Activated T-helper 1 cell treated with anti-CD3 and anti-CD28 coated beads, Interleukin-12 subunit alpha, Interleukin-12 subunit beta, Interleukin-2, Interleukin-4 antibody, amounts not matched to agents 30 ng/mL and 10 ng/mL and 1 ng/mL, durations not matched to agents 14 hours and 24 hours and 36 hours (primary cell): ENCODE measurements at places on chromosomes 11 and 22. TPM values are rescaled to one million over a fixed set of nuclear protein-coding genes. Genes with fewer than 3 reads are reported as not detected.

DNA sequence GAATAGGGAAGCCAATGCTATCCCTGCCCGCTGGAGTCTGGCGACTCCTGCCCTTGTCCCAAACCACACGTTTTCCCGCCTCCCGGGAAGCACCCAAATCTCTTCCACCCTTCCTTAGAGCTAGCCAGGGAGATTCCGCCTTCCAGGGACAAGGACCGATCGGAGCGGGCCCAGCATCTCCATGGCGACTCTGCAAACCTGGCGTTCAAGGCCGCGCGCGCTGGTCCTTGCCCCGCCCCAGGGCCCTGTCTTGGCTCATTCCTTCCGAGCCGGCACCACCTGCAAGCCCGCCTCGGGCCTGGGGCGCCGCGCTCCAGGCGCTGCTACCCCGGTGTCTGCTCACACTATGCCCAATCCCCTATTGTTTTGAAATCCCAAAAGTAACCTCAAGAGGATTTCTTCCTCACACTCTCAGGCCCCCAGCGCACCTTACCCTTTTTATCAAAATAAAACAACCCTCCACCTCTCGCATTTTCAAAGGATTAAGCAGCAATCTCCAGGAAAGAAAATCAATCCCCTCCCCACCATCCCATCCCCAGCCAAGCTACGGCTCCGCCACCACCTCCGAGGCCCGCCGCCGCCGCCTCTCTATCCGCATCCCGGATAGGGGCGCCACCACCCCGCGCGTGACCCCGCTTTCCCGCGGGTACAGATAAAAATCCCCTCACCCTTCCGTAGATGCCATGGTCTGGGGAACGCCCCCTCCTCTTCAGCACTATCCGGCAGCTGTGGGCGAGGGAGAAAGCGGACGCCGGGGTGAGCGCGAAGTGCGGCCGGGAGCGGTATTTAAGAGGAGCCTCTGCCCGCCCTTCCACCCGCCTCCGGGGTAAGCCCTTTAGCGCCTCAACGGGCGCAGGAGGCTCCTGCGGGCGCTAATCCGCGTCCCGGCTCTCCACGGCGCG, 825 bp downstream of the SLC1A2 start:
- H3K27ac ChIP-seq: peak overlapping the region; percentile 36
- no peak for DNase-seq
- H3K4me3 ChIP-seq: peak overlapping the region; percentile 49
- H3K27me3 ChIP-seq: peaks cover 89% of the 10 kb centered on the region

- no peaks in the 10 kb centered on the region for H3K4me1 ChIP-seq
- no peak for DNase-seq
- no peaks in the 10 kb centered on the region for H3K27me3 ChIP-seq
- no peak overlapping the region for H3K4me3 ChIP-seq
- H3K27ac ChIP-seq: no peak overlapping the region
Measured at GRCh38 chr11:106785913-106786650, 232.2 kb downstream of the GUCY1A2 start.

- H3K4me1 ChIP-seq: peaks cover 8% of the 10 kb centered on the region
- no peaks in the 10 kb centered on the region for H3K36me3 ChIP-seq
- H3K4me3 ChIP-seq: no peak overlapping the region
Measured at GRCh38 chr22:50032109-50032871, 19.7 kb upstream of the IL17REL start.

GRCh38 chr11:103215812-103216211, 106.6 kb downstream of the DYNC2H1 start:
- no peaks in the 10 kb centered on the region for H3K27me3 ChIP-seq
- H3K27ac ChIP-seq: no peak overlapping the region
- no peaks in the 10 kb centered on the region for H3K36me3 ChIP-seq
- H3K4me1 ChIP-seq: no peaks in the 10 kb centered on the region
- H3K4me3 ChIP-seq: no peak overlapping the region

DNA sequence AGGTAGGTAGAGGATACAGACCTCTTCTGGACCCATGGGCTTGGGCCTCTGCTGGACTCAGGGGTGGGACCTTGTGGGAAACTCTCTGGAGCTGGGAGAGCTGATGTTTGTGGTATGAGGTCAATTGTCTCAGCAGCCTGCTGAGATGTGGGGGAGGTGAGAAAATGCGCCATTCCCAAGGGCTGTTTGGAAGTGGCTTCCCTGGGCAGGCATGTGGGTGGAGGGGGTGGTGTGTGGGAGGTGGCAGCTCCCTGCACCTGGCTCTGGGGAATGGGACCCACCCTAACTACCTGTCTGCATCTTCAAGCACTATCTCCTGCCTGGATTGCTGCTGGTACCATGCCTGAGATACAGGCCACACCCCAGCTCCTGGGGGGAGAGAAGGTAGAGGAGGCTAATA, 97.4 kb upstream of the THY1 start:
- H3K36me3 ChIP-seq: no peaks in the 10 kb centered on the region
- H3K27me3 ChIP-seq: no peaks in the 10 kb centered on the region

- peaks cover 9% of the 10 kb centered on the region for H3K27me3 ChIP-seq
- peaks cover 22% of the 10 kb centered on the region for H3K4me1 ChIP-seq
- DNase-seq: peak; percentile 9
- H3K27ac ChIP-seq: peak overlapping the region; percentile 79
Measured at GRCh38 chr22:43014316-43014868, 557 bp downstream of the PACSIN2 start.

GRCh38 chr11:69243496-69244200, 50.3 kb upstream of the MYEOV start:
- H3K4me1 ChIP-seq: peaks cover 24% of the 10 kb centered on the region
- no peak overlapping the region for H3K27ac ChIP-seq
- no peak overlapping the region for H3K4me3 ChIP-seq

GRCh38 chr11:115097796-115098408, 406.3 kb downstream of the CADM1 start:
- no peak for DNase-seq
- no peak overlapping the region for H3K27ac ChIP-seq
- H3K4me1 ChIP-seq: no peaks in the 10 kb centered on the region
- no peak overlapping the region for H3K4me3 ChIP-seq

DNA sequence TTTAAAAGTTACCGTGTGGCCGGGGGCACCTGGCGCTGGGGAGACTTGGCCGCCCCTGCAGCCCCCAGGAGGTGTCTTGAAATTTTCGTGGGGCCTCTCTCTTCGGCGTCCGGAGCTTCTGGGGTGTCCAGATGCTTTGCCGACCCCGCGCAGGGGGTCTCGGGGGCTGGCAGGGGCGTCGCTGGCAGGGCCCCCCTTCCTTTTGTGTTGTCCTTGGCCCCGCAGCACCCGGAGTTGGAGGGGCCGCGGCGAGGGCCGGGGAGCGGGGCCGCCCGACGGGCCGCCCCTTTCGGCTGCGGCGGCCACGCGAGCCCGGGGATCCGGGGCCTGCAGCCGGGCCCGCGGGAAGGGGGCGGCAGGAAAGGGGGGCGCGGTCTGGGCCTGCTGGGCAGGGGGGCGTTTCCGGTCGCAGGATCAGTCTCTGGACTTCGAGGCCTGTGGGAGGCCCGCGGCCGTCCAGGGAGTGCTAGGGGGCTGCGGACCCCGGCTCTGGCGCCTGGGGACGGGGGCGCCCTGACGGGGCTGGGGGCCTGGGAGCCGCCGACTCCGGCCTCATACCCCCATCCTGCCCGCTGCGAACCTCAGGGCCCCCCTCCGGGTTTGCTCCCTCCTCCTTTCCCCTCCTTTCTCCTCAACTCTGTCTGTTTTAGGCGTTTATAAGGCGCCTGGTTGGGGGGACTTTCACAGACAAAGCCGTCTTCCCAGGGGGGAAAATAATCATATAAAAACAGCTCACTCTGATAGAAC, 869 bp downstream of the ZC3H7B start:
- peak overlapping the region; percentile 87 for H3K4me3 ChIP-seq
- H3K27ac ChIP-seq: peak overlapping the region; percentile 78
- peaks cover 13% of the 10 kb centered on the region for H3K36me3 ChIP-seq
- no peaks in the 10 kb centered on the region for H3K27me3 ChIP-seq

DNA sequence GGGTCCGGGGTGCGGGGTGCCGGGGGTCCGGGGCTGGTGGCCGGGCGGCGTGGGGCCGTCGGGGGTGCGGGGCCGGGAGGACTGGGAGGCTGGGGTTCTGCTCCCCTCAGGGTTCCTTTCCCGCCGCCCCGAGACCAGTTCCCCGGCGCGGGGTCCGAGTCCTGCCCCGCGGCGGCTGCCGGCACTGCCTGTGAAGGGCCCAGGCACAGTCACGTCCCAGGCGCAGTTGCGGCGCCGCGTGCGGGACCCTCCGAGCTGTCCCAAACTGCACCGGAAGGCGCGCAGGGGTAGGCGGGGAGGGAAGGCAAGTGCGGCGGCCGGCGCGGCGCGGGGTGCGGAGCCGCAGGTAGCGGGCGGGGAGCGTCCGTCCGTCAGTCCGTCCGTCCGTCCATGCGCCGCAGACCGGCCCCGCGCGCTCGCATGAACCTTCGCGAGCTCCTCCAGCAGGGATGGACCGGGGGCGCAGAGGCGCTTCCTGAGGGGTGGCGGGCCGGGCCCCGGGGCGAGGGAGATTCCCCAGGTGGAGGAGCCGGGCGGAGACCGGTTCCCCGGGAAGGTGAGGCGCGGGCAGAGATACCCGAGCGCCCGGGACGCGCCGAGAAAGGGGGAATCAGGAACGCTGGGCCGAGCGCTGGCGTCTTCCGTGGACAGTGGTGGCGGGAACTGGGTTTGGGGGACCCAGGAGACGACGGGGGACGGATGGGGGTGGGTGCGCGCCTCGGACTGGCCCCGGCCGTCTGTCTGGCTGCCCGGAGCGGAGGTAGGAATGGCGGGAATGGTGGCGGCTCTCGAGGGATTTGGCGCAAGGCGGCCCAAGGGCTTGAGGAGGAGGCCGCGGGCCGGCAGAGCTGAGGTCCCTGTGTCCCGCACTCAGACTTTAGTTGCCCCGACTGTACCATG, 3.1 kb upstream of the ADORA2A start:
- DNase-seq: peak; percentile 37
- peak overlapping the region; percentile 82 for H3K4me3 ChIP-seq
- H3K36me3 ChIP-seq: peaks cover 10% of the 10 kb centered on the region

- H3K27me3 ChIP-seq: no peaks in the 10 kb centered on the region
- DNase-seq: no peak
- H3K36me3 ChIP-seq: no peaks in the 10 kb centered on the region
Measured at GRCh38 chr22:12601870-12602779, 2925.9 kb upstream of the OR11H1 start.

- H3K27ac ChIP-seq: no peak overlapping the region
- no peaks in the 10 kb centered on the region for H3K36me3 ChIP-seq
- no peak for DNase-seq
- H3K27me3 ChIP-seq: no peaks in the 10 kb centered on the region
- no peaks in the 10 kb centered on the region for H3K4me1 ChIP-seq
- no peak overlapping the region for H3K4me3 ChIP-seq
Measured at GRCh38 chr11:16392616-16393015, 36.3 kb upstream of the SOX6 start.

- H3K4me1 ChIP-seq: peaks cover 19% of the 10 kb centered on the region
- peaks cover 10% of the 10 kb centered on the region for H3K36me3 ChIP-seq
- DNase-seq: no peak
- H3K27me3 ChIP-seq: no peaks in the 10 kb centered on the region
Measured at GRCh38 chr22:17705546-17705945, 67.0 kb downstream of the BCL2L13 start.

- no peak overlapping the region for H3K27ac ChIP-seq
- H3K27me3 ChIP-seq: no peaks in the 10 kb centered on the region
- H3K4me3 ChIP-seq: no peak overlapping the region
- DNase-seq: no peak
- H3K36me3 ChIP-seq: no peaks in the 10 kb centered on the region
- no peaks in the 10 kb centered on the region for H3K4me1 ChIP-seq
Measured at GRCh38 chr11:70674605-70675004, 276.3 kb downstream of the CTTN start.

- no peaks in the 10 kb centered on the region for H3K36me3 ChIP-seq
- peak overlapping the region; percentile 90 for H3K4me3 ChIP-seq
- DNase-seq: no peak
- peaks cover 7% of the 10 kb centered on the region for H3K4me1 ChIP-seq
- H3K27ac ChIP-seq: peak overlapping the region; percentile 82
- peaks cover 21% of the 10 kb centered on the region for H3K27me3 ChIP-seq
Measured at GRCh38 chr11:32829157-32829679, 509 bp upstream of the PRRG4 start.

GRCh38 chr11:95922099-95922498, 1.8 kb downstream of the MTMR2 start:
- H3K36me3 ChIP-seq: peaks cover 7% of the 10 kb centered on the region
- H3K27ac ChIP-seq: no peak overlapping the region
- peaks cover 31% of the 10 kb centered on the region for H3K4me1 ChIP-seq
- no peak for DNase-seq
- peak overlapping the region; percentile 67 for H3K4me3 ChIP-seq

DNA sequence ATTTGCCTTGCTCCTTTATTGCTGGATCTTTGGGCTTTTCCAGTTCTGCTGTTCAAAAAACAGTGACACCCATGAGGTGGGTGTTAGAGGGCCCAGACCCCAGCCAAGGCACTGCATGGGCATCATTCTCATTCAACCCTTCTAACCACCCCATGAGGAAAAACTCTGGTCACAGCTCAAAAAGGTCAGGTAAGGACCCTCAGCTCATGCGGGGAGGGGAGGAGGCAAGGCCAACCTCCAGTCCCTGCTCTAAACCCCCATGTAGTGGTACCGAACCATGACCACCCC, 7.4 kb downstream of the GNB1L start:
- peaks cover 10% of the 10 kb centered on the region for H3K4me1 ChIP-seq
- H3K27me3 ChIP-seq: no peaks in the 10 kb centered on the region
- no peak overlapping the region for H3K27ac ChIP-seq
- H3K36me3 ChIP-seq: peaks cover 14% of the 10 kb centered on the region

DNA sequence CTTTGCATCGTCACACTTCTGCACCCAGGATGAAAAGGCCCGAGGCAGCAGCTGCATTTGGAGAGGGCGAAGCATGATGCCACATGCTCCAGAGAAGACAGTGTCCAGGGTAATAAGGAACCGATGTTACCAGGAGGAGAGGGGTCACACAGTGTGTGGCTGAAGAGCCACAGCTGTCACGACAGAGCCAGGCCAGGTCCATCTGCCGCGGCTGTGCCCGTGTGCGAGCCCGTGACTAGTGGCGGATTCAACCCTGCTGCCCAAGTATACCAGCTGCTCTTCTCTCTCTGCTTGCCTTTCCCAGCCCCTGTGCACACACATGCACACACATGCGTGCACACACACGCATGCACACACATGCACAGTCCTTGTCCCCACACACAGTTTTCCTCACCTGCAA, 1432.5 kb downstream of the BRD1 start:
- H3K36me3 ChIP-seq: no peaks in the 10 kb centered on the region
- no peak for DNase-seq
- no peaks in the 10 kb centered on the region for H3K4me1 ChIP-seq
- H3K27ac ChIP-seq: no peak overlapping the region
- no peaks in the 10 kb centered on the region for H3K27me3 ChIP-seq

Gene MOGAT2
- total RNA-seq: not detected in 2 replicates

Gene WNT7B
- not detected in 2 replicates for total RNA-seq

Gene MED17
- 55.8 and 59.4 TPM in 2 replicates for total RNA-seq

Gene HBG2
- not detected in 2 replicates for total RNA-seq

Gene ST14
- not detected in 2 replicates for total RNA-seq

Gene PLA2G6
- 34.8 and 34.9 TPM in 2 replicates for total RNA-seq

Gene POTEH
- total RNA-seq: not detected in 2 replicates

Gene GAB4
- not detected in 2 replicates for total RNA-seq

Gene RAC2
- total RNA-seq: 592 and 614 TPM in 2 replicates

Gene KCNQ1OT1
- 0.66 and 0.67 TPM in 2 replicates for total RNA-seq

Gene KCNC1
- total RNA-seq: not detected in 2 replicates

Gene KDM4F
- total RNA-seq: not detected in 2 replicates
